ENCODE measurements at places on chromosomes 1 and 21.
A peak's percentile ranks its signal among the peaks of the same experiment; 100 is the strongest.

GRCh38 chr21:35502821-35503220 lies 453.7 kb upstream of the RUNX1 start:
- DNase-seq, result no peak

- no peak for DNase-seq
Observed at GRCh38 chr1:55833529-55834091, 618.4 kb upstream of the USP24 start.

DNA sequence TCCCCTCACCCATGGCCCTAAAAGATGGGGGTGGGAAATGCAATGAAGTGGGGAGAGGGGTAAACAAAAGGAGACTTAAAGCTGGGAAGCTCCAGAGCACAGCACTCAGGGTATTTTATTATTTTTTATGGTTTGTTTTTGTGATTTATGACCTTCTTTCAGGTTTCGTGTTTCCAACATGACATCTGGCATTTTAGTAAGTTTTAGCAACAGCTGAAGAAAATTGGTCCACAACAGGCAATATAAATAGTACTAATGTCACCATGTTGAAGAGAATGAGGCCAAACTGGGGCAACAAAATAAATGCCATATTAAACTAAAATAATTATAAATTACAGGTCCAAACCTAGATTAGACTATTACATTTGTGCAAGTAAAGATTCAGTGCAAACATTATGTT lies 56.3 kb downstream of the TBX15 start:
- DNase-seq, result no peak

- no peak for DNase-seq
Observed at GRCh38 chr1:218751208-218751948, 406.2 kb downstream of the TGFB2 start.

DNA sequence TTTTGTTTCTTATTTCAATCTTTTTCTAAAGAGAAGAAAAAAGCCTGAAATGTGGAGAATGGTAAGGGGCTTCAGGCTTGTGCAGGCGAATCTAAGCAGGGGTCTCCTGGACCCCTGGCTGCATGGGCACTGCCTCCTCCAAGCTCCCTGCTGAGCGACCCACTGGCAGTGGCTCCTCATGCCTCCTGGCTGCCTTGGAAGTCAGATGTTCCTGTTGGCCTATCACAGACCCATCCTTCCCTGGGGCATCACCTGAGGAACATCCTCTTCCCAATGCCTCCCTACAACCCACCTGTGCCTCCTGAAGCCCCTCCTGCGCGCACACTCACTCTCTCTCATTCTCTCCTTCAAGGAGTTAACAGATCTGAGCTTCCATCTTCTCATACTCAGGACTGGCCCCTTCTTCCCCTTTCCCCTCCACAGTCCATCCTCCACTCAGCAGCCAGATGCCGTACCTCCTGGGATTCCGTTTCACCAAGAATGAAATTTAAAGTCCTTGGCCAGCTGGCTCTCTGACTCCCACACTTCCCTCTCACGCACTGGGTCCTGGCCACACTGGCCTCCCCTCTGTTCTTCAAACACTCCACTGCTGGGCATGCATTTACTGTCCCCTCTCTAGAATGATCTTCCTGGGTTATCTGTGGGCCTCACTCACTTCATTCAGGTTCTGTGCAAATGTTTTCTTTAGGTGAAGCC lies 41.7 kb downstream of the AZIN2 start:
- DNase-seq, result no peak

GRCh38 chr1:30514945-30515344 lies 208.4 kb downstream of the MATN1 start:
- DNase-seq, result no peak

GRCh38 chr21:28220680-28221079 lies 772.0 kb downstream of the LTN1 start:
- DNase-seq, result no peak

DNA sequence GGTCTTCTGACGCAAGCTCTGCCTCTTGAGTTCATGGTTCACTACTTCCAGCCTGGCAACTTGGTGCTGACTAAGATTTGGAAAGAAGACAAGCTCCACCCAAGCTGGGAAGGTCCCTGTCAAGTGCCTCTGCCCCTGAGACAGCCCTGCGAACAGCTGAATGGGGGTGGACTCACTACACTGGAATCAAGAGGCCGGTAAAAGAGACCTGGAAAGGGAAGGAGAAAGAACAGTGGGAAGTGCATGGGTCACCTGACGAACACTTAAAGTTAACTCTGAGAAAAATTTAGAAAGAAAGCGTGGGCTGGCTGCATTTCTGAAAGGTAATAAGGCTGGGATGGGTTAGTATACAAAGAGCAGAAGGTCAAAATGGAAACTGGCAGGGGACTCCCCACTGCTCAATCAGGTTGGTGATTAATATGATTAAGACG lies 26.1 kb upstream of the ZNF496 start:
- DNase-seq, result no peak

DNA sequence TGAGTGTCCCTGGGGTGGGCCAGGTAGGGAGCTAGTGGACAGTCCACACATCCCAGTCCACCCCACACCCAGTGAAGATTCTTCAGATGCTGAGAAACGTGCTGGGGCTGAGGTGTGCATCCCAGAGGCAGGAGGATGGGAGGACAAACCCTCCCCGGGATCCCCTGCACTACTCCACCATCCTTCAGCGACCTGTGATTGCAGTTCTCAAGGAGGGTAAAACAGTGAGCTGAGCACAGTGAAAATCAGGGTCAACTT lies 51.0 kb downstream of the ELK4 start:
- no peak for DNase-seq

- no peak for DNase-seq
Observed at GRCh38 chr1:150410582-150411101, 46.7 kb downstream of the RPRD2 start.

DNA sequence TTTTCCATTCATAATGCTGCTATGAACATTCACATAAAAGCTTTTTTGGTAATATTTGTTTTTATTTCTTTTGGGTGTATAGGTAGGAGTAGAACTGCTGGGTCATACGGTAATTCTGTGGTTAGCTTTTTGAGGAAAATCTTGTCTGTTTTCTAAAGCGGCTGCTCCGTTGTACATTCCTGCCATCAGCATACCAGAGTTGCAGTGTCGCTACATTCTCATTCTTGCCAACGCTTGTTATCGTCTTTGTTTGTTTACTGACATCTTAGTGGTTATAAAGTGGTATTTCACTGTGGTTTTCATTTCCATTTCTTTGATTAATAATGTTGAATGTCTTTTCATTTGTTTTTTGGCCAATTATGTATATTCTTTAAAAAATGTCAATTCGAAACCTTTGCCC lies 469.8 kb upstream of the ZP4 start:
- DNase-seq, result no peak

GRCh38 chr1:91781901-91782622 lies 103.9 kb downstream of the TGFBR3 start:
- DNase-seq, result no peak

- no peak for DNase-seq
Observed at GRCh38 chr1:101198842-101199636, 37.8 kb upstream of the S1PR1 start.

DNA sequence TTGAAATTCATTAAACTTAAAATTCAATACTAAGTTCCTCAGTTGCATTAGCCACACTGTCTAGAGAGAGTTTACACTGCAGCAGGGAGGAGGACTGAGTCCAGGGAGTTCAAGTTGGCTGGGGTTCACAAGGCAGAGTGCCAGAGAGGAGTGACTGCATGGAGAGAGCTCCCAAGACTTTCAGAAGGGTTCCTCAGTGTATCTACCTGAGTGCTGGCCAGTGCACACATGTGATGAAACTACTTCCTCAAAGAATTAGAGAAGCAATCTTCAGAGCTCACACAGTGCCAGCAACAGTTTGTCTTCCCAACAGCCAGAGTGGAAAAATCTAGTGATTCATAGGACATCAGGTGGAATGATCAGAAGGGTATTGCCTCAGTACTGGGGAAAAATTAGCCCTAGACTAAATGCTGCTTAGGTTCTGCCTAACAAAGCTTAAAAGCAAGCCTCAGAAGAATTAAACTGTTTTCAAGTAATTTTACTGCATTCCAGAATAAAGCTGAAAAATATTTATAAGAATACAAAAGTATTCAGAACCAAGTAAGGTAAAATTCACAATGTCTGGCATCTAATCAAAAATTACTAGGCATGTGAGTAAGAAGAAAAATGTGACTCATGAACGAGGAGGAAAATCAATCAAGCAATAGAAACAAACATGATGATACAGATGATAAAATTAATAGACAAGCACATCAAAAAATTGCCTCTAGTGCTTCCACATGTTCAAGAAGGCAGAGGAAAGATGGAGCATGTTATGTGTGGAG lies 10.4 kb upstream of the WNT3A start:
- no peak for DNase-seq

DNA sequence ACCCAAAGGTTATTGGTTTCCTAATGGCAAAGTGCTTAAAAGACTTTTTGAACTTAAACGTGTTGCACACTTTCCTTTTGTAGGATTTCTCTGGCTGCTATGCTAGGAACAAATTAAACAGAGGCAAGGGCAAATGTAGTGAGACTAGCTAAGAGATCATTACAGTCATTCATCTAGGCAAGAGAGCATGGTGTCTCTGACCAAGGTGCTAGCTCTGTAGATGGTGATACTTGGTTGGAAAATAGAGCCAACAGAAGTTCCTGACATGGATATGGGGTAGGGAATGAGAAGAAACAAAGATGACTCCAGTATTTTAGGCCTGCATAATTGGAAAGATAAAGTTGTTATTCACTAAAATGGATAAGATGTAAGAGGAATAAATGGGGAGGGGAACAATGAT lies 6.1 kb downstream of the TNFSF18 start:
- no peak for DNase-seq

DNA sequence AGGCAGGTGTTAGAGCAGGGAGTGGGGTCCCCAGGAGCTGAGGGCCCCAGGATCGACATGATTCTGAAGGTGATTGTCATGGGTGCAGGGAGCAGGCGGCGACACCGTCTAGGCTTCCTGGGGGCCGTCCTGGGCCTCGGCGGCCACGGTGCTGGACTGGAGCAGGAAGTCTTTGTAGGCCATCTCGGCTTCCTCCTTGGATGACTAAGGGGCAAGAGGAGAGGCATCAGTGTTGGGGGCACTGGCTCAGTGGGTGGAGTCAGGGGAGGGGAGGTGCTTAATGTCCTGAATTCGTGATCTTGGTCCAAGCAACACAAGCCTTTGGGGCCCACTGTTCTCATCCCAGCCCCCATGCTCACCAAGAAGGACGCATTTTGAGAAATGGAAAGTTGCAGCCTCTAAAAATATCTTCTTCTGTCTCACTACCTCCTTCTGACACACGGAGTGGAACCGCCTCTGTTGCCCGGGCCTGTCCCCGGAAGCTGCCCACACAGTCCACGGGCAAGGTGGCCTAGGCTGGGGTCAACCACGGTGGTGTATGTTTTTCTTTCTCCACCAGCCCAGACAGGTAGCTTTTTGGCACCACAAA lies 8.6 kb upstream of the FCMR start:
- DNase-seq, result peak; percentile 29

DNA sequence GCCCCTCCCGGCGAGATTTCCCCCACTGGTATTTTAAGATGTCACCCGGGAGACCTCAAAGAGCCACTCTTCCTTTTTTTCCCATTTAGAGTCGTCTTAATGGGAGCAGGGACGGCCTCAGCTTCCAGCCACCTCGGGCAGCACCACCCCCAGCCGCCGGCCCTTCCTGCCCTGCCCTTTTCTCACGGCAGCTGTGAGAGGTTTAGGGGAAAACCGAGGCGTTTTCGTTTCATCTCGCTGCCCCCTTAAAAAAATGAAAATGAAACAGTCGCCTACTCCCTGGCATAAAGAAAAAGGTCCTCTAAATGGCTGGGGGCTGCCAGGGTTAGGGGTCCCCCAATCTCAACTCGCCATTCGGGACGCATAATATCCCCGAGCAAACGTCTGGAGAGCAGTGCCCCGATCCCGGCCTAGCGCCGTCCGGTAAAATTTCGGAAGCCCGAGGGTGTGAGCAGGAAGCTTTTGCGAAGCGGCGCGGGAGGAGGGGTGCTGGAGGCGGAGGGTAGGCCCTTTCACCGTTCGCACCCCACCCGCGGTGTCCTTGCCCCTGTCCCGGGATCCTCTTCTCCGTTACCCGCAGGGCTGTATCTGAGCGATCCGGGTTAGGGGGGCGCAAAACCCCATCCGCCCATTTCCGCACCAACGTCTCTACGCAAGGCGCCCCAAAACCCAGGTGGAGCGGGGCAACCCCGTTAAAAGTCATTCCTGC lies 1.2 kb downstream of the RUNX3 start:
- no peak for DNase-seq

DNA sequence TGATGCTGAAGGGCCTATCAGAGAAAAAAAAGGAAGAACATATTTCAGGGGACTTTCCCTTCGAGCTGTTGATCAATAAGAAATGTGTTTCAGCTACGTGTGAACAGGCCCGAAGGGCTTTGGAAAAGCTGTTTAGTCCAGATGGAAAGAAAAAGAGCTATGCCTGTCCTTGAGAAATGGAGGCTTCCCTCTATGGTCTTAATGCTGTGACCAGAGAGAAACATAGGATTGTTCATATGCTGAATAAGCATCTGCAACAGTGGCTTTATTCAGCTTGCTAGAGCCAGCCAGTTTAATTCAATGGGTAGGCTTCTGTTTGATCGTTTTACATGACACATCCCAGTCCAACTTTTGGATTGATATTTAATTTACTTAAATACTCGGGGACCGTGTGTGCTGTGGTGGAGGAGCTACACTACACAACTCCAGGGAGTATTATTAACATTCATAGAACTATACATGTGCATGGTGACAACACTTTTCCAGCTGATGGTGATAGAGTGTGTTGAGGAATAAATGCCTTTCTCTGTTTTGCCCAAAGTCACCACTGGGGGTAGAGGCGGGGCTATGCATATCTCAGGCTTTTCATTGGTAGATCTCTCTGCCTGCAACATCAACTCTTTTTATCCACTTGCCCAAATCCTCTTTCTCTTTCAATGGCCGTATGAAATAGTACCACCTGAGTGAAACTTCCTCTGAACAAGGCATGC lies 106.7 kb upstream of the C8B start:
- no peak for DNase-seq

DNA sequence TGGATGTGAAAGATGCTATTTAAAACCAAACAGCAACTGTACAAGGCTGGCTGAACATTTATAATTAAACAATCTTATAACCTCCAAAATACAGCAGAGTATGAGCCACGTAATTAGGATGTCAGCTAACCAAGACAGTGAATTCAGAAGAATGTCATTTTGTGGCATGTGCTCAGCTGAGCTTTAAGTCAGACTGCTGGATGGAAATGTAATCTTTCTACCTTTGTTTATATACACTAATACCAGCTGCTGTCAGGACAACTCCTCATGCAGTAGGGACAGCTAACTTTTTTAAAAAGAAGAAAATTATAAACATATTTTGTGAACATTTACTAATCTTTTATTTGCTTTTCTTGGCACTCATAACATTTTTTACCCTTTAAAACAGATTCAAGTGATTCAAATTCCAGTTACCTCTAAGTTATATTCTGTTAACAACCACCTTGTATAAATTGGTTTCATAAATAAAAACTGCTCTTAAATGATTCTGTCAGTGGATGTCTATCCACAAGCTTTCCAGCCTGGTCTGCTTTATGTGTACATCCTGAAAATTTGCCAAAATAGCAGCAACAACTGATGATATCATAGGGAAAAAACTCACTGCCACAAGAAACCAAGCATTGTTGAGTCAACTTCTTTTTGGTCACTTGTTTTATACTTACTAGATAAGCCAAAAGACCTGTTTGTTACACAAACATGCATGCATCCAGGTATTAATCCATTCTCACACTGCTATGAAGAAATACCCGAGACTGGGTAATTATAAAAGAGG lies 36.1 kb downstream of the DPH5 start:
- no peak for DNase-seq
